AG10803 (cell line): ENCODE measurements at places on chromosomes 11 and 22.
A peak's percentile ranks its signal among the peaks of the same experiment; 100 is the strongest.

DNA sequence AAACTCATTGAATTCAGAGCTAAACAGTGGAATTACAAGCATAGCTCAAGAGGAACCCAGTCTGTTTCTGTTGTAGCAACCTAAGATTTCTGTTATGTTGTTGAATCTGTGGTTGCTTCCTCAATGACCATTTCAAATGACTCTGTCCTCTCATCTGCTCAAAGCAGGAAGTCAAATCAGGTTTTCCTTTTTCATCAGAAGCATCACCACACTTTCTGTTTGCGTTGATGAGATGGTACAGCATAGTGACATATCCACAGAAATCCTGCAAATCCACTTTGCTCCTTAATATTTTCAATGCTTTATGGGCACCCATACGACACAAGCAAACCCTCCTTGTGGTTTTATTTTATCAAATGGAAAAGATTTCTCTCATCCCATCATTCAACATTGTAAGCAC is 12.6 kb upstream of the UCP2 start:
- DNase-seq = peak; percentile 17

- DNase-seq = no peak
These were observed 57.7 kb downstream of the BID start for GRCh38 chr22:17716529-17716928.

- no peak for DNase-seq
These were observed 9.0 kb downstream of the TP53AIP1 start for GRCh38 chr11:128933481-128934178.

DNA sequence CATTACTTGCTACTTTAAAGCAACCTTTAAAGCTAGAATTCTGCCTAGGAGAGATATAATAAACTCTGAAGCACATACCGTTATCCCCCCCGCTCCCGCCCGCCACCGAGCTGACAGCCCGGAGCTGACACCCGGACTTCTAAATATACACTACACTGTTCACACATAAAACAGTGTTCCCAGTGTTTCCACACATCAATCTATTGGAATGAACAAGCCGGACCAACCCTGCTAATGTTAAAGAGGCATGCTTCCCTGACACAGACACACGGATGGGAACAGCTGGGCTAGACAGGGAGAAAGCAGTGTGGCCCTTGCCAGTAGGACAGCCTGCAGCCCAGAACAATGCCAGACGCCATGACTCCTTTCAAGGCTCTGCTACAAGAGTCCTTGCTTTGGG is 108.4 kb upstream of the CSNK2A3 start:
- no peak for DNase-seq

GRCh38 chr11:624705-625635 is at the start of gene CDHR5:
TSS of gene CDHR5 (minus strand) at chr11:624955. CDS start at chr11:624902, 53 bp downstream.
- DNase-seq = no peak

- no peak for DNase-seq
These were observed 13.4 kb downstream of the SYT13 start for GRCh38 chr11:45272701-45273100.

DNA sequence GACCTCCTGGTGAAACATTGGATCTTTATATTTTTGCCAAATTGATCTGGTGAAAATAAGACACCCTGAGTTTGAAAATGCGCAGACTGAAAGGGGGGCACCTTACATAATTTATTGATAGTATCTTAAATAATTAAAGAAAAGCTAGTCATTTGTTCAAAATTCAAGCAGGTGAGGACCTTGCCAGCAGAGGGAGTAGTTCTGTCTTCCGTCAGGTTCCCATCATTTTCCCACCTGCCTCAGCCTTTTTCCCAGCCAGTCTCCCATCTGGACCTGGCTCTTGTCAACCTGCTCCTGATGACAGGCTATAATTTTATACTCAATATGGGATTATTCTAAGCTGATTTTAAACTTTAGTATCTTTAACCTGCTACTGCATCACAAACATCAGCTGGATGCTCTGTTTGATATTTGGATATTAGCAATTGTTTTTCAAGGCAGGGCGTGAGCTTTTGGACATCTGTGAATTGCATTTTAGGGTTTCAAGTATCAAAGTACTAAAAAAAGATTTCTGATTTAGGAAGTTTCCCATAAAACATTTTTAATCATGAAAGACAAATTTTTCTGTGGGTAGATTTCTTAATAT is 132.0 kb downstream of the ELP4 start:
- peak; percentile 33 for DNase-seq

GRCh38 chr11:56160217-56160616 is at the start of gene OR8K5:
TSS of gene OR8K5 (minus strand) at chr11:56160317. CDS start at chr11:56160317, 0 bp downstream.
- DNase-seq = no peak

GRCh38 chr11:118789501-118790356 is 1.2 kb downstream of the DDX6 start:
- peak; percentile 25 for DNase-seq

GRCh38 chr11:85898456-85898855 is 43.3 kb downstream of the CCDC83 start:
- DNase-seq = no peak

GRCh38 chr22:38843201-38843656 is 599 bp downstream of the NPTXR start:
- peak; percentile 70 for DNase-seq

DNA sequence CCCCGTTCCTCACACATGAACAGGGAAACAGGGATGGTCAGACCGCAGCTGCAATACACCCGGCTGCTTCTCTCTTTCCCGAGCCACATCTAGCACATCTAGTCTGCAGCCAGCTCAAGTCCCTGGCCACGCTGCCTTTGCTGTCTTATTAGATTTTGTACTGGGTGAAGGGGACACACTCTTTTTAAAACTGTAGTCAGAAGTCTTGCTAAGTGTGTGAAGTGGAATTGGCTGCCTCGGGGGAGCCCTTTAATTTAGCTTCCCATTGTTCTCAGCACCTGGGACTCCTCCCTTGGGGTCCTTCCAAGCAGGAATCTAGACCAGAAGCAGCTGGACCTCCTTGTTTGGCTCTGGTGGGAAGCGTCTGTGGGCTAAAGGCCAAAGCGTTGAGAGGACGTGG is 420.0 kb downstream of the CTTN start:
- no peak for DNase-seq

- DNase-seq = no peak
These were observed 97.5 kb downstream of the TSPAN18 start for GRCh38 chr11:44824300-44824704.

DNA sequence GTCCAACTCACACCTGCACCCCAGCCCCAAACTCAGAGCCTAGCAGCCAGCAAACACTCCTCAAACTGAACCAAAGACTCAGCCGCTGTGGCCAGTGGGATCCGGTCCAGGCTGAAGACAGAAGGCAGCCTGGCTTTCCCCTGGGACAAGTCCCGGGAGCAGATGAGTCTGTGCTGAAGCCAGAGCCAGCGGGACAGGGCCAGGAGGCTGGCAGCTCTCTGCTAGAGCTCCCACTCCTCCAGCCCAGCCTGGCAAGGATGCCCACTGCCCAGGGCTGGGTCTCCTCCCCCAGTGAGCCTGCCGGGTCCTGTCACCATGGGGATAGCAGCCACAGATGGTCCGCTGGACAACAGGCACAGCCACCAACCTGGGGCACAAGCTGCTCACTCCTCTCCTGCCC is 42.9 kb upstream of the PRR5 start:
- peak; percentile 71 for DNase-seq

GRCh38 chr22:23155143-23155542 is 9.9 kb downstream of the RAB36 start:
- no peak for DNase-seq

DNA sequence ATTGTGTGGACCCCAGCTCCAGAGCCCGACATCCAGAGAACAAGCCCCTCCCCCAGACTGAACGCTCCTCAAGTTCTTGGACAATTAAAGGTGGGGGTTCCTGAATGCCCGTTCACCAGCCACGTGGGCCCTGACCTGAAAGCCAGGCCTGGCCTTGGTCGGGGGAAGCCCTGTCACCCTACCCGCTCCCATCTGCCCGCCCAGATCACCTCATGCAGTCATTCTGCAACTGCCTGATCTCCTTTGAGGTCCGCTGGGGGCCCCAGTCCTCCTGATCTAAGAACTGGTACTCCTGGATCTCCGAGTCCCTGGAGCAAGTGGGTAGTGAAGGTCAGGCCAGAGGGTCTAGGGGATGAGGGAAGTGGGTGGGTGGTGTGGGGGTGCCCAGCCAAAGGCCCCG is 9.1 kb upstream of the NAALADL1 start:
- no peak for DNase-seq

GRCh38 chr11:10556590-10556989 is 11.9 kb downstream of the LYVE1 start:
- no peak for DNase-seq

GRCh38 chr11:73757598-73757997 is 3.3 kb downstream of the RAB6A start:
- DNase-seq = no peak

DNA sequence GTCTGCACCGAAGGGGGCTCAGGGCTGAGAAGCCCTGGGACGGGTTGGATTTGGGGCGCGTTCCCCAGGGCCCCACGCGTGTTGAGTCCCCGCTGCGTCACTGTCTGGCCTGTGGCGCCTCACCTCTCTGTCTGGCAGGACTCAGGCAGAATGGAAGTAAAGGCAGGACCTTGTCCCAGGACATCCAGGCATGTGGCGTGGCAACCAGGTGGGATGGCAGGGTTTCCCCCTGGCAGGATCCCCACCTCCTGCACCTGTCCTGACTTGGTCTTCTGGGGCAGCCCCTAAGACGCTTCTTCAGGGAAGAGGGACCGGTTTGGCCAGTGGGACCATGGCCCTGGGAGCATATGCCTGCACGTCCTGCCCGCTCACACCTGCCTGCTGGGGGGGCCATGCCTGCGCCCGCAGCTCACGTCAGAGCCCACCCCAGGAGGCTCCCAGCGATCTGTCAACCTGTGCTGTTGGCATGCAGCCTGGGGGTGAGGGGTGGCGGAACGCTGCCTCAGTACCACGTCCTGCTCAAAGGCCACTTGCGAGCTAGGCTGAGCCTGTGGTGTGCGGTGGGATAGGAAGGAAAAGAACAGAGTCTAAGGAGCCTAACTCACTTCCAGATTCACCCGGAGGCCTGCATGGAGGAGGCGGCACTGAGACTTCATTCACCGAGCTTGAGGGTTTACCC is 72.7 kb downstream of the KCNQ1 start:
- no peak for DNase-seq

GRCh38 chr22:50460938-50461337 is 13.9 kb downstream of the SBF1 start:
- no peak for DNase-seq

- no peak for DNase-seq
These were observed 7.1 kb downstream of the HRAS start for GRCh38 chr11:528166-528814.

- DNase-seq = no peak
These were observed 32.1 kb downstream of the AMPD3 start for GRCh38 chr11:10487002-10487647.

- no peak for DNase-seq
These were observed 22.2 kb downstream of the HPS5 start for GRCh38 chr11:18299721-18300120.

GRCh38 chr11:8910649-8911026 is 351 bp upstream of the AKIP1 start:
- DNase-seq = no peak

GRCh38 chr11:134691985-134692384 is 279.9 kb upstream of the B3GAT1 start:
- peak; percentile 4 for DNase-seq

- no peak for DNase-seq
These were observed 96.1 kb downstream of the MORC2 start for GRCh38 chr22:30872285-30873041.

- no peak for DNase-seq
These were observed 17.1 kb downstream of the SC5D start for GRCh38 chr11:121309688-121310087.

DNA sequence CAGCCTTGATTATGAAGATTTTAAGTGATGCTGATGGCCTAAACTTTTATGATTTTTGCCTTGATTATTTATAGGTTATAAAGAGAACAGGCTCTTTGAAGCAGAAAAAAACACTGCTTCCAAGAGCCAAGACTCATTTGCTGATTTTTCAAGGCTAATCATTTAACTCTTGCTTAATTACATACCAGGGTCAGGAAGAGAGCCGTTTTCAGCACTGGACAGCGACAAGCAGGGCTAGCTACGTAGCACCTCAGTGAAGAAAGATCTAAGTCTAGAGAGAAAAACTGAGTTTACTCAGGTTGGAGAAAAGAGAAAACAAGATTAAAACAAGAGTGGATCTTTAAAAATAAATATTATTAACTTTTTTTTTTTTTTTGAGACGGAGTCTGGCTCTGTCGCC is 615.4 kb upstream of the B3GAT1 start:
- peak; percentile 17 for DNase-seq

DNA sequence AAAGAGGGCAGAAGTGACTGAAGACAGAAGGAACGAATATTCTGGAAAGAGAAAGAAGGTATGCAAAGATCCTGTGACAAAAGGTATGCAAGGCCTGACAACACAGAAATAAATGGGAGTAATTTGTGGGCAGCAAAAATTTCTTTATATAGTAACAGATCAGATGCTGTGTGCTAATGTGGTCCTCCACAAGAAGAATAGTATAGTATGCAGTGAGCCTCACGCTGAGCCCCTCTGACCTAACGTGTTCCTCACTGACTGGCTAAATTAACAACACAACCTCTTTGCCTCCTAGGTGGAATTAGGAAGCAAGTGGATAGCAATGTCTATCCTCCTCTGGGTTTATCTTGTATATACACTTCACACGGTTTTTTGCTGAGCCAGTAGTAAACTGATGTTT is 143.1 kb upstream of the SESN3 start:
- DNase-seq = no peak

DNA sequence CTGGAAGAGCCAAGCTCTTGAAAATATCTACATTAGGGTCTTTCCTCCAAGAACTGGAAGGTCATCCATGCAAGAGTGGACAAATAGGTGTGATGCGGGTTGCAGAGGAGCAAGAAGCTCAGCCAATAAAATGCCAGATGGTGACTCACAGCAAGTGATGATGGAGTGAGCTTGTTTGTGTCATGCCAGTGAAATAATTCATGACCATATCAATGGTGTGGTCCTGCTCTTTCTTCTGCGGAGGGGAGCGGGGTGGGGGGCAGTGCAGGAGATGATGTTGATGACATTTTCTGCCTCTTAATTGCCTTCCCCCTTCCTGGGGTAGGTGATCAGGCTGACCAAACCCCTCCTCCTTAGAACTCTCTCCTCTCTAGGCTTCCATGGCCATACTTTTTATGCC is 118.5 kb upstream of the TIMP3 start:
- DNase-seq = no peak

GRCh38 chr11:103266167-103266831 is 157.1 kb downstream of the DYNC2H1 start:
- DNase-seq = no peak

GRCh38 chr11:9120664-9121468 is 29.5 kb upstream of the SCUBE2 start:
- DNase-seq = no peak

DNA sequence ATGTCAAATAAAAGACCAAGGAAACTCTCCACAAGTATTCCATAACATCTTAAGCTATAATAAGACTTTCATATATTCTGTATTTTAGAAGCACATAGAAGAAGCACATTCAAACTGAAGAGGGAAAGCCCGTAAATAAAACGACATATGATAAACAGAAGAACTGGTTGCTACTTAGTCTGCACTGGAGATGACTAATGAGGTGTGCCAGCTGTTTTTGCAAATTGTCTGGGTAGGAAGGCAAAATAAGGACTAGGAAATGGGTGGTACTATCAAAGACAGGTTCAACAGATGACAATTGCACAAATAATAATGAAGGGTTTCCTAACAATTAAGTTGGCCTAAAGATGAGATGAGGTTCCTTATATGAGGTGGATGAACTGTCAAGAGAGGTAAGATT is 593.2 kb upstream of the CCDC179 start:
- DNase-seq = no peak
